ENCODE measurements at places on chromosomes 12 and 14.

- no peak for DNase-seq
These were observed 168.5 kb downstream of the CAPZA3 start for GRCh38 chr12:18906395-18906794.

DNA sequence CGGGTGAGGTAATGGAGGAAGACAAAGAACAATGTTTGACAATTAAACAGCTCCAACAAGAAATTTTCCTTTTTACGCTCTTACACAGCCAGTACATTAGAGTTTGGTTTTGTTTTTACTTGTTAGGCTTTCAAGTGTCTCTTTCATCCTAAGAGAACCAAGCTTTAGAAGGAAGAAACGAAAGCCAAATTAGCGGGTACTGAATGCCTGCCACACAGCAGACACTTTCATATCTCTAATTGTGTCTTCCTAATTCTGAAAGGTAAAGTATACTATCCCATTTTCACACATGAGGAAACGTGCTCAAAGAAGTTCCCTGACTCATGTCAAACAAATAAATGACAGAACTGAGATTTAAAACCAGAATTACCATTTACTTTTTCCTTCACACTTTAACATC is 65.0 kb downstream of the CDK17 start:
- no peak for DNase-seq

GRCh38 chr14:77243853-77244252 is 27.2 kb downstream of the NGB start:
- no peak for DNase-seq

GRCh38 chr12:125149160-125150108 is 84.2 kb downstream of the AACS start:
- no peak for DNase-seq

- no peak for DNase-seq
These were observed 4.6 kb upstream of the DIO3 start for GRCh38 chr14:101556566-101557320.

DNA sequence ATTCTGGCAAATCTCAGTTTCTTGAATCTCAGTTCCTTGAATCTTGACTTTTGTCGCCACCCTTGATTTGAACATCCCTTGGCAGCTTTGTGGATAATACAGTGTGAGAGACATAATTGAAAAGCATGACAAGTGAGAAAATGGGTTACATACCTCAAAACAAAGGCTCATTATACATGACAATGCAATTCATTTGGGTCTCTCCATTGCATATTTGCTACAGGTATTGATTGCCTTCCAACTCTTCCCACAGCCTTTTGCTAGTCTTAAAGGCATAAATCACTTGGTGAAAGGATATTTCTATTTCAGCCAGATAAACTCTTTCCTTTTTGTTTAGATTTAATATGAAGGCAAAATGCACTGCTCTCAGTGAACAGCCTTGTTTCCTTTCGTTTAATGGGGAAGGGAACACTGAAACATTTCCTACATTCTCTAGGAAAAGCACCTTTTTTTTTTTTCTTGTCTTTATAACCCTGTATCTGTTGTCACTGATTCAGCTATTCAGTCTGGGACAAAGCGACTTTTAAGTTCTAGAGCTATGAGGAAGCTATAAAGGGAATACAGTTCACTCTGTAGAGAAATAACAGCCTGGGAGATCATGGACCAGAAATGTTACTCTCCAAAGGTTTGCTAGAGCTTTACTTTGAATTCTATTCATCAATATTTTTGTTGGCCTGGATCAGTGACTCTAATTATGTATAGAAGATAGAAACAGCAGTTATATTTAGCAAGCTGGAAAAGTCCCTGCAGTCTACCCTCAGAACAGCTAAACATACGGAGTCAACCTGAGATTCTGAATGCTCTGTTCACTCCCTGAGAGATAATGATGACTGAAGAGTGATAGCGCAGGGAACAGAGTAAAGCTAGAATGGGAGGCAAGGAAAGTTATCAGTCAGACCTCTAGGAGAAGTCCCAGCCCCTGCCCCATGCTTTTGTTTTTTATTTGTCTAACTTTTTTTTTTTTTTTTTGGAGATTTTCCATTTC is 311.4 kb downstream of the RGS6 start:
- no peak for DNase-seq

GRCh38 chr14:54660604-54661111 is 93.7 kb downstream of the SAMD4A start:
- no peak for DNase-seq

GRCh38 chr12:119938049-119938667 is 50.9 kb upstream of the BICDL1 start:
- peak; percentile 74 for DNase-seq

GRCh38 chr12:63457857-63458256 is 210.4 kb downstream of the DPY19L2 start:
- no peak for DNase-seq

DNA sequence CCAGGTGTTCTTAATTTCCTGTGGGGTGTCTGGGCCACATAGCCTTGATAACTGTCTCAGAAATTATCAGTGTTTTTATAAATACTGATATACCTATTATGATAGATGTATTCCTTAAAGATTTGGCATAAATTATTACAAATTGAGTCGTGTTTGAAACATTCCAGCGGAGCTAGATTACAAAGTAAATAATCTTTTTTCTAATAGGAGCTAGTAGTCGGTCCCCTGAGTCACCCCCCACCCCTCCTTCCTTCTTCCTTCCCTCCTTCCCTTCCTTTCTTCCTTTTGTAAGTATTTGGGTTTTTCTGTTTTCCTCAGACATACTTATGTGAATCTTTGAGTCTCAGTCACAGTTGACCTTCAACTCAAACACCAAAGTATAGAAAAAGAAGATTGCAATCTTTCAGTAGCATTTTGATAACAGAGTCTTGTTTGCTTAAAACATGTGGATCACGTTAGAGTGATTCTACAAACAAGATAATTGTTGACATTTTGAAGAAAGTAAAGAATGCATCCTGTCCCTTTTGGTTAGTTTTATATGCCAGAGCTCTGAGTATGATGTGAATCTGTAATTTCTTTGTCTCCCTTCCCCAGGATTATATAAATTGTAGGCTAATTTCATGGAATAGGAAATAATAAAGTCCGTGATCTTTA is 264.0 kb downstream of the FUT8 start:
- no peak for DNase-seq

GRCh38 chr12:50574601-50575348 is 70.0 kb downstream of the DIP2B start:
- DNase-seq, result no peak

GRCh38 chr12:122368361-122369073 is 54.0 kb downstream of the CLIP1 start:
- DNase-seq, result no peak

DNA sequence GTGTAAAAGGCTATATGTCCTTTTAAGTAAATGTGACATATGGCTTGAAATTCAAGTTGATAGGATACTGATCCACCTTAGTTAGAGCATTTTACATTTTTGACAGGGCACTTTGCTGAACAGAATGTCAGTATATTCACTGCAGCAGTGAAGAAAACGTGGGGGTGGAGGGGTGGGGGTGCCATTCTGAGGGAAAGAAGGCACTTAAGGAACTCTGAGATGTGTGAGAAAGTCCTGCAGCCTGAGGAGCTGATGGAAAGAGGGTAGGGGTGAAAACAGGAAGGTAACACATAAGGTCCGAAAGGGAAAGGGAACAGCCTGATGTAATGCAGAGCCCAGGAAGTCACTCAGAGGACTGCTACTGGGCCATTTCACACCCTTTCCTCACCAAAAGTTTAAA is 265.5 kb upstream of the GRIP1 start:
- DNase-seq, result no peak

DNA sequence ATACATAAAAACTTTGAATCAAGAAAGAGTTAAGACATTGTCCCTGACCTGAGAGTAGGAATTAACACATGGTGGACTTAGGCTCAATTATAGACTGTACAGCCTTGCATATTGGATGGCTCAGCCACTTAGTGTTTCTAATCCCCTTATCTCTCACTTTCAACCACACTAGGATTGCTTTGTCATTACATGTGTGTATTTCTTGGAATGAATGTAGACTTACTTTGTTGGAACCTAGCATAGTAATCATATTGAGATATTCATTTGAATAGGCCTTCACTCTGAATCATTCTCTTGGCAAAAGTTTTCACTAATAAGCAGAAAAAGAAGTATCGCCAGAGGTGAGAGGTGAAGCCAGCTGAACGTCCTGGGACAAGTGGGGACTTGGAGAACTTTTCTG is 1973.9 kb upstream of the FLRT2 start:
- DNase-seq, result no peak

- DNase-seq, result no peak
These were observed 58.8 kb downstream of the RTN1 start for GRCh38 chr14:59811815-59812214.

All from CD4-positive, alpha-beta T cell treated with Interleukin-2 at 100 ng/mL for 4 hours (primary cell).